ENCODE measurements at places on chromosomes 13 and 19.

DNA sequence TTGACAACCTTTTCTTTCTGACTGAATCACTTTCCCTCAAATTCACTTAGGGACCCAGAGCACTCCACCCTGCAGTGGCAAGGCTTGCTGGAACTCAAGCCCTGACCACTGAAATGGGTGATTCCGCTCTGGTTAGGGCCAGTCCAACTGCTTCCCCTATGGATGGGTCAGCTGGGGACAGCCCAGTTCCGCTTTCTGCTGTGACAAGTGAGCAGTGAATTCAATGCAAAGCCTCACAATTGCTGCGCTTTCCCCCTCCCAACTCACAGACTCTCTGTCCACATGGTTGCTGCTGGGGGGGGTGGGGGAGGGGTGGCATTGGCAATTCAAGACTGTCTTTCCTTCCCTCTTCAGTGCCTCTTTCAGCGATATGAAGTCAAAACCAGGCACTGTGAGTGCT is 18.7 kb downstream of the CD70 start:
- DNase-seq, result no peak

GRCh38 chr13:99041337-99041736 is 63.5 kb upstream of the DOCK9 start:
- no peak for DNase-seq

GRCh38 chr19:13883516-13884064 is 6.7 kb downstream of the NANOS3 start:
- no peak for DNase-seq

- DNase-seq, result peak; percentile 94
These were observed 9.4 kb upstream of the CEACAM16 start for GRCh38 chr19:44689290-44690130.

DNA sequence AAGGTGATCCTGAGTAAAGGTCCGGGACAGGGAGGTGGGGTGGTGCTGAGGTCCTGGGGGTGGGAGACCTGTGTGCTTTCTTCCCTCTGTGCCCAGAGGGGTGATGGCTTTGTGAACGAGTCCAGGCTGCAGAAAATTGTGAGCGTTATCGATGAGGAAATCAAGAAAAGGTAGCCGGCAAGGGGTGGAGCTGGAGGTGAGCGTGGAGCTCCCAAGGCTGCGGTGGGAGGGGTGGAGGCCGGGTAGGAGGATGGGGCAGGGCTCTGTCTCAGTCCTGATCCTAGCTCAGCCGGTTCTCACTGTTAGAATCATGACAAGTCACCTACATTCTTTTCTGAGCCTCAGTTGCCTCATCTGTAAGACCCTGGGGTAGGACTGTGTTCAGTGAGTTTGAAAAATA is 4.0 kb downstream of the SELENOV start:
- DNase-seq, result no peak

GRCh38 chr13:30898678-30899241 is 7.3 kb upstream of the MEDAG start:
- no peak for DNase-seq

- DNase-seq, result no peak
These were observed 420.8 kb upstream of the GPC6 start for GRCh38 chr13:92805766-92806165.

GRCh38 chr13:96762876-96763275 is 231.4 kb downstream of the OXGR1 start:
- no peak for DNase-seq

DNA sequence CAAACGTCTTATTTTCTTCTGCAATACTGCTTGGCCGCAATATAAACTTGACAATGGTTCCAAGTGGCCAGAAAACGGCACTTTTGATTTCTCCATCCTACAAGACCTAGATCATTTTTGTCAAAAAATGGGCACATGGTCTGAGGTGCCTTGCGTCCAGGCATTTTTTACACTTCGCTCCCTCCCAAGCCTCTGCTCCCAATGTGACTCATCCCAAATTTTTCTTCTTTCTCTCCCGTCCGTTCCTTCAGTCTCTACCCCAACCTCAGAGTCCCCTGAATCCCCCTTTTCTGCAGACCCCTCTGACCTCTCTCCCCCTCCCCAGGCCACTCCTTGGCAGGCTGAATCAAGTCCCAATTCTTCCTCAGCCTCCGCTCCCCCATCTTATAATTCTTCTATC is 14.3 kb upstream of the OR10H1 start:
- DNase-seq, result no peak

DNA sequence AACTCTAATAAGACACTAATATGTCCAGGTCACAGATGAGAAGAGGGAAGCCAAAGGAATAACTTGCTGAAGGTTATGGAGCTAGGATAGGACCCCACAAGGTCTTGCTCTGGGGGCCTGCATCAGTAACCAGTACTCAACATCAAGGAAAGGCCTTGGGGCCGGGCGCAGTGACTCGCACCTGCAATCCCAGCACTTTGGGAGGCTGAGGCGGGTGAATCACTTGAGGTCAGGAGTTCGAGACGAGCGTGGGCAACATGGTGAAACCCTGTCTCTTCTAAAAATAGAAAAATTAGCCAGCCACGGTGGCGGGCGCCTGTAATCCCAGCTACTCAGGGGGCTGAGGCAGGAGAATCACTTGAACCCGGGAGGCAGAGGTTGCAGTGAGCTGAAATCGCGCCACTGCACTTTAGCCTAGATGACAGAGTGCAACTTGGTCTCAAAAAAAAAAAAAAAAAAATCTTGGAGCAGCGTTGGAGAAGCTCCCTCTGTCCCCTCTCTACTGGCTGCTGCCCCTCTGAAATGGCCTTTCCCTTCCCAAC is 1.8 kb downstream of the LONP1 start:
- no peak for DNase-seq

- no peak for DNase-seq
These were observed 8.7 kb upstream of the SMG9 start for GRCh38 chr19:43763473-43763939.

DNA sequence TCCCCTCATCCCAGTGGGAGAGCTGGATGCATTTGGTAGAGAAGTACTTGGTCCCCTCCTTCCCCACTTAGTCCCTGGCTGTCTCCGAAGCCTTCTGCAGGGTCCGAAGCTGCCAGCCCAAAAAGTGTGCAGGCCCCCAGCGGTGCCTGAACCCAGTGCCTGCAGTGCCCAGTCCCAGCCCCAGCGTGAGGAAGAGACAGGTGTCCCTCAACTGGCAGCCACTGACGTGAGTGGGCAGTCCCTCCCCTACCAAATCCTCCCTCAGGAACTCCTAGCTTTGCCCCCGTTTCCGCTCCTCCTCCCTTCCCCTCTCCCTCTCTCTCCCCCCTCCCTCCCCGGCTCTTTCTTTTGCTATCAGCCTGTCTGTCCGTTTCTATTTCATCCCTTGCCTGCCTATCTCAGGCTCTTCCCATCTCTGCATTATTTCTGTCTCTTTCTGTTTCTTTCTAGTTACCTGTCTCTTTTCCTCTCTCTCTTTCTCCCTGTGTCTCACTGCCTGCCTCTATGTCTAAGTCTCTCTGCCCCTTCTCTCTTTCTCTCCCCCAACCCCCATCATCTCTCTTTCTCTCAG is 1.8 kb upstream of the LTBP4 start:
- DNase-seq, result no peak

DNA sequence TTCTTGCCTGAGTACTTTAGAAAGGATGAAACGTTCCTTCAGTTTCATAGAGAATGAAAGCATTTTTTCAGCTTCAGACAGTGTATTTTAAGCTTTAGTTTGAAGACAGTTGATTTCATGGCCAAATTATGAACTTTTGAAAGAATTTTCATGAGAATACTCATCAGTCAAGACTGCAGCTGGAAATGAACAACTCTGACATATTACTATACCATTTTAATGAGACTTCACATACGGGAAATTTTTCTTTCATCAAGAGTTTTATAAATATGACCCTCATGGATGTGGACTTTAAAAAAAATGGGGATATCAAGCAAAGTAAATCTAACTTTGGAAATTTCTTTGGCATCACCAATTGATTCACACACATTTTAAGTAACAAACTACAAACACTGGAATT is 6.4 kb downstream of the LATS2 start:
- no peak for DNase-seq

DNA sequence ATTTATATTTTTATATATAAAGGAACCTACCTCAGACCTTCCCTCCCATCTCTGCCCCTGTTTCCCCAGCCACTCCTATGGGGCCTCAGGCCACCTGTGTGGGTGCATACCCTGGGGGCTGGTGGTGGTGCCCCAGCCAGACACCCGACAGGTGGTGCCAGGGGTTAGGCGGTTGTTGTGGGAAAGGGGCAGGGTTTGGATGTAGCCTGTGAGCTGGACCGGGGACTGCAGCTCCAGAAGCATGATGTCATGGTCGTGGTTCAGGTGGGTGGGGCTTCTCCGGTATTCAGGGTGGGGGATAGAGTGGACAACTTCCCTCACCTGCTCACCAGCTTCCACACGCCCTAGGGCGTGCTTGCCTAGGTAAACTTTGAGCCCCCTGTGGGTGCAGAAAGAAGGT is 5.2 kb downstream of the KLK13 start:
- DNase-seq, result no peak

- no peak for DNase-seq
These were observed 194.1 kb upstream of the MIR17HG start for GRCh38 chr13:91153372-91153771.

- no peak for DNase-seq
These were observed 4.4 kb upstream of the TBC1D4 start for GRCh38 chr13:75486146-75487062.

DNA sequence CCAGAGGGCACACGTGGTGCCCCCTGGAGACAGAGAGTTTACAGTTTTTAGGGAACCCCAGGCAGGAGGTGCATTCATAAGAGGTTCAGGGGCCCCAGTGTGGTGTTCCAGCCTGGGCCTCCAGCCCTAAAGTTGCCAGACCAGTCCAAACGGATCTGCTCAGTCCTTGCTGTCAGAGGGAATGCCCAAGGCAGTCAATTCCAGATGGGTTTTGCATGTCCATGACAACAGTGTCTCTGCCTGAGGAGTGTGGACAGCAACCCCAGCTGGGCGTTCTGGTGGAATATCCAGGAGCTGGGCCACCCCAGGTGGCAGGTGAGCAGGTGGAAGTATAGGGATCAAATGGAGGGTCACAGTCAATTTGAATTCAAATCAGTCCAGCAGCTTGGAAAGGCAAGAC is 25.3 kb downstream of the FBXO27 start:
- DNase-seq, result no peak

GRCh38 chr13:25046985-25047511 is 48.9 kb upstream of the PABPC3 start:
- peak; percentile 76 for DNase-seq

- no peak for DNase-seq
These were observed 76.0 kb downstream of the CAB39L start for GRCh38 chr13:49367640-49368422.

DNA sequence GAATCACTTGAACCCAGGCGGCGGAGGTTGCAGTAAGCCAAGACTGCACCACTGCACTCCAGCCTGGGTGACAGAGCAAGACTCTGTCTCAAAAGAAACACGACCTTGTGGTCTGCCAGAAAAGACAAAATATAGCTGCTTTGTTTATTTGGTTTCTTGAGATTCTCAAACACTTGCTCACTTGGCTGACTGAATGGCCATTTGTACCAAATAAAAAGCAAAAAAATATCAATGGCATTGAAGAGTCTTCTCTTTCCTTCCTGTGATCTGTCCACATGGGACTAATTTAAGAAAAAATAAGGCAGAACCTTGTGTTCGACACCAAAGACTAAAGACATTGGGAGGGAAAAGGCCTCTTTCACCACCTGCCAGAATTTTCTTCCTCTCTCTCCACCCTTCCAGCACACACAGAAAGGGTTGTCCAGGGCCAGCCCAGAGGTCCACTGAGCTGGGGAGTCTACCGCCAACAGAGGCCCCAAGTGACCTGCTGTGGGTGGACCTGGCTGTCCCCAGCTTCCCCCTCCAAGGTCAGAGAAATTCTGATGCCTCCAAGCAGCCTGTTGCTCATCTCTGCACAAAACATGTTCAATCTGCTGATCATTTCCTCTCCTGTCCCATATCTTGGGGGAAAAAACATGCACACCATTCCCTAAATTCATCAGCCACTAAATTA is 5.9 kb downstream of the BRME1 start:
- no peak for DNase-seq

DNA sequence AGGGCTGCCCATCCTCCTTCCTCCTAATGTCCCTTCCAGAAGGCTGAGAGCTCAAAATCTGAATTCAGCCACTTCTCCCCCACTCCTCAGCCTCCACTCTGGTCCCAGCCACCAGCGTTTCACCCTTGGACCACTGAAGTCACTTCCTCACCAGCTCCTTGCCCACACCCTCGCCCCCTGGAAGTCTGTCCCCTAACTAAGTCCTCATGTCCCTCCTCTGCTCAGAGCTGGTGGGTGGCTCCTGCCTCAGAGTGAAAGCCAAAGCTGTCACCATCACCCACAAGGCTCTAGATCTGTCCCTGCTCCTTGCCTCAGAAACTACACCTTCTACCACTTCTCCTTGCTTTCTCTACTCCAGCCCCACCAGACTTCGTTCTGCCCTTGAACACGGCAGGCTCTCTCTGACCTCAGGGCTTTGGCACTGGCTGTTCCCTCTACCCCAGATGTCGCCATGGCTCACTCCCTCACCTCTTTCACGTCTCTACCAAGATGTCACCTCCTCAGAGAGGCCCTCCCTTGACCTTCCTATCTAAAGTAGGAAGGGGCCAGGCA is 1.7 kb downstream of the ERCC1 start:
- DNase-seq, result no peak

GRCh38 chr19:5880604-5881078 is 10.3 kb upstream of the FUT5 start:
- DNase-seq, result peak; percentile 44

DNA sequence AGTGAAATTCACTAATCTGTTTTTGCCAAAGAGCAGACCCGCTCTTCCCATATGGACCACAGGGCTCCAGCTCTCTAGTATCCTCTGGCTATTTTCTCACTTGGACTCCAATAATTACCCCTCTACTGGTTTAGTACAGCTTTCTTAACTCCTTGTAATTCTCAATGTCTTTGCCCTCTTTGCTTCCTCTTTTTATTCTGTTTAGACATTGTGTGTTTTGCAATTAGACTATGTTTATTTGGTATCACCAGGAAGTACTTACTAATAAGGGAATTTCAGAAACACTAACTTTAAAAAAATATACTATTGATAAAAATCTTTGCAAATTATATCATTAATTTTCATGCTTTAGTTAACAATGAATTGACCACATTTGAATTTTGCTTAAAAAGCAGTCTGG is 111.6 kb upstream of the OBI1 start:
- DNase-seq, result no peak

DNA sequence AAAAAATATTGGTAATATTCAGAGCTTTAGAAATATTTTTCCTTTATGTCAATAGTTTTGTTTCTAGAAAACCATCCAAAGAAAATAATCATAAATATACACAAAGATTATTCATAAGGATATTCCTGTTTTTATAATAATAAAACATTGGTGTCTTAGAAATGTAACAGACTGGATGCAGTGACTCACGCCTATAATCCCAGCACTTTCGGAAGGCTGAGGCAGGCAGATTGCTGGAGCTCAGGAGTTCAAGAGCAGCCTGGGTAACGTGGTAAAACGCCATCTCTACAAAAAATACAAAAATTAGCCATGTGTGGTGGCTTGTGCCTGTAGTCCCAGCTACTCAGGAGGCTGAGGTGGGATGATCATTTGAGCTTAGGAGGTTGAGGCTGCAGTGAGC is 106.8 kb downstream of the DHRS12 start:
- DNase-seq, result no peak

GRCh38 chr19:11530432-11530831 is 1.5 kb upstream of the ECSIT start:
- peak; percentile 39 for DNase-seq

GRCh38 chr13:109957875-109958274 is 171.5 kb upstream of the IRS2 start:
- no peak for DNase-seq

Measured in nephron progenitor cell (in vitro differentiated cells).